ENCODE measurements at places on chromosomes 7 and 10.

DNA sequence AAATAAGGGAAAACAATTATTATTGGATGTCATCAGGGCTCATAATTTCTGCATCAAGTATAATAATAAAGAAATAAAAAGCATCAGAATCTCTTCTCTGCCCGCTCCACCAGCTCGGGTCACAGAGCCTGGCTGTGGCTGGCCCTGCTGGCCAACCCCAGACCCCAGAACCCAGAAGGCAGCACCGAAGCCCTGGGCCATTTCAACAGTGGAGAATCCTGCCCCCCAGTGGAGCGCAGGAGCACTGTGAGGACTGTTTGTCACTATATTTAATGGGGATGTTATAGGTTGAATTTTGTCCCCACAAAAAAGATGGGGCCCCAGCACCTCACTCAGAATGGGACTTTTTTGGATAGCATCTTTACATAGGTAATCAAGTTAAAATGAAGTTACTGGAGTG lies 27.3 kb downstream of the DENND11 start:
- no peak for DNase-seq

- DNase-seq: no peak
These were observed 56.1 kb downstream of the HIBADH start for GRCh38 chr7:27606270-27607209.

- no peak for DNase-seq
These were observed 79.2 kb downstream of the NEUROD6 start for GRCh38 chr7:31261341-31261740.

DNA sequence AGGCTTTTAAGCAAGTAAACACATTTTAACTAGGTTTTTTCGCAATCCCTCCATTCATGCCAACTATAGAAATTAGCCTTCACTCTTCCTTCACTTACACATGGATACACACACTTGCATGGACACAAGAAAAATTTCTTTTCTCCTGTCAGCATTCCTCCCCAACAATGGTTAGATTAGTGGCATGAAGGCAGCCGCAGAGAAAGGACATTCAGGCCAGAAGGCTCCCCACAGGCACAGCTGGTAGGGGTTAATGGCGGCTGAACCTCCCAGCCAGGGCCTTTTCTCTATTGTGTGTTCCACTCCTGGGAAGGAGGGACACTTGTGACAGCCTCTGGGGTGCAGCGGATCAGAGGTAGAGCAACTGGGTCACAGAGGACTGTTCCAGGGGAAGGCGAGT lies 255.0 kb upstream of the SP8 start:
- DNase-seq: no peak

- DNase-seq: no peak
These were observed 478.5 kb downstream of the KIF20B start for GRCh38 chr10:90179696-90180407.

DNA sequence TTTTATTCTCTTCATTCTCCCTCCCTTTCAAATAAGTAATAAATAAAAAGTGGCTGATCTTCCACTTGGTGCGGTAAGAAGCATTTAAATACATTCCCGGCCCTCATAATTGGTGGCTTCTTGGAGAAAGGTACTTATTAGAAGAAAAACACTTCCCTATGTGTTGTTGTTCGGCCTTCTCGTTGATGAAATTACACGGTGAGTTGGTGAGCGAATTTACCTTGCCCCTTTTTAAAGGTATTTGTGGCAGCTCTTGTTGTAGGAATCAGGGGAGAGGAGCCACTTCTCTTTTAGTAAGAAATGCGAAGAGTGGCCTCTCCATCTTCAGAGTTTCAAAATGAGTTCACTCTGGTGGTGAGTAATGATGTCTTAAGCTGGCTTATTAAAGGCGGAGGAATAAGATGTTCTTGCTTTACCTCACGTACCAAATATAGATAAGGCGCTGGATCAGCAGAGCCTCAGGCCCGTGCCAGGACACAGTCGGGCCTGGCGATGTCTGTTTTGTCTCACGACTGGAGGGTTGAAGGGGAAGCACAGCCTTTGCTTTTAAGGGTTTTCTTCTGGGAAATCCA lies 135.9 kb downstream of the CUX1 start:
- no peak for DNase-seq

GRCh38 chr10:14478201-14478600 lies 147.5 kb upstream of the FRMD4A start:
- no peak for DNase-seq

- DNase-seq: no peak
These were observed 58.5 kb upstream of the UBE3C start for GRCh38 chr7:157080111-157080730.

DNA sequence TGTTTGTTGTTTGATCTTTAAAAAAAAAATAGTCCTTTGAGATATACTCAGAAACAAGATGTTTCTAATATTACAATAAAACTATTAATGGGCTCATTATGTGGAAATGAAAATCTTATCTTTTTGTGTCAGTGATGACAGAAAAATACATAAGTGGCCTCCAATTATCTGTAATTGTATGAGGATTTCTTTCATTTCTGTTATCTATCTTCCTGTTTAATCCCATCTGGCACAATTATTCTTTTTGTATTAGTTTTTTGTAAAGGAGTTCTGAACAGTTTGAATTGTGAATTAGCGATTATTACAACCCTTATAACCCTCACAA lies 270.8 kb downstream of the BBS9 start:
- no peak for DNase-seq

DNA sequence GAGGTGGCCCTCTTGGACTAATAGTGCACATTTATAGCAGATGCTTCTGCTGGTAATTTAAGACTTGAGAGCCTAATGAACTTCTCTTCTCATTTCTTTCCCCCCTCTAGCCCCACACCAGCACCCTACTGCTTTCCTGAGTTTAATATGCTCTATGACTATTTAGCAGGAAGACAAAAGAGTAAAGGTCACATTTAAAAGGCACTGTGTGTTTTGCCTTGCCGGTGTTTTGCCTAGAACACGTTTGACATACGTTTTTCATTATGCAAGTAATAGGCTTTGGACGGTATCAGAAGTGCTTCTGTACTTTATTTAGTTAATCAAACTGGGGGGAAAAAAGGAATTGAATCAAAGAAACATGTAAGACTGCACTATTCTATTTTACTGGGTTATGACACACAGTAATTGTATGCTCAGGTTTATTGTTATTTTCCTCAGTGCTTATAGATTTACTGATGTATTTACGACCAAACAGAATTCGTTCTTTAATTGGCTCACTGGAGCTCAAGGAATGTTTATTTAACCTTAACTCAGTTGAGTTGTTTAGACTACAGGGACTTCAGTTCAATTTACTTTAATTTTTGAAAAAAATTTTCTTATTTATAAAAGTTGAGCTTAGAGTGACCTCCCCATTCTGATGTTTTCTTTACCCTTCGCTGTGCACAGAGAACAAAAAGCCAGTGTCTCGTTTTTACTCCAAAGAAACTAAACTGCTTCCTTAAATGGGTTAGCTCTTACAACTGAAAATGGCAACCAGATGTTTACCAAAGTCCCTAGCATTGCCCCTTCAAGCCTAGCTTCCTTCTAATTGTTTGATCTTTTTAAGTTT lies 35.4 kb downstream of the CPED1 start:
- no peak for DNase-seq

DNA sequence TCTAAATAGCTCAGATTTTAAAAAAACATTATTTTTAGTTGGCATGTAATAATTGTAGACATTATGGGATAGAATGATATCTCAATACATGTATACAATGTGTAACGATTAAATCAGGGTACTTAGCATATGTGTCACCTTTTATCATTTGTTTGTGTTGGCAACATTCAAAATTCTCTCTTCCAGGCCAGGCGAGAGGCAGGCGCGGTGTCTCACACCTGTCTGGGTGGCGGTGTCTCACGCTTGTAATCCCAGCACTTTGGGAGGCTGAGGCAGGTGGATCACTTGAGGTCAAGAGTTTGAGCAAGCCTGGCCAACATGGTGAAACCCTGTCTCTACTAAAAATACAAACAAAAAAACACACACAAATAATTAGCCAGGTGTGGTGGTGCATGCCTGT lies 151.7 kb downstream of the RTKN2 start:
- no peak for DNase-seq

DNA sequence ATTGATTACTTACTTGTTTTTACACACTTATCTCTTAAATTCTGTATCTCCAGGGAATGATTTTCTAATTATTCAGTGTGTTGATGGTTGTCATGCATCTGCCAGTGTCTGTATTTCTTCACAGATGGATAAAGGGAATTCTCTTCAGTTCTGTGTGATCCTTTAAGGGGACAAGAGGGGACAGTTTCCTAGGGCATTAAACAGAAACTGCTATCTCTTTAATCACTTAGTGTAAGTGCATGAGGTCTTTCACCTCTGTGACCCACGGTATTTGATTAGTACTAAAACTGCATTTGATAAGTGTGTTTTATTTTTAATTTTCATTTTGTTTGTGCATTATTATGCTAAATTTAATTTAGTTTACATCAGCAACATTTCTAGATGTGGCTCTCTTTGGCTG lies 26.6 kb upstream of the SEMA3D start:
- no peak for DNase-seq

DNA sequence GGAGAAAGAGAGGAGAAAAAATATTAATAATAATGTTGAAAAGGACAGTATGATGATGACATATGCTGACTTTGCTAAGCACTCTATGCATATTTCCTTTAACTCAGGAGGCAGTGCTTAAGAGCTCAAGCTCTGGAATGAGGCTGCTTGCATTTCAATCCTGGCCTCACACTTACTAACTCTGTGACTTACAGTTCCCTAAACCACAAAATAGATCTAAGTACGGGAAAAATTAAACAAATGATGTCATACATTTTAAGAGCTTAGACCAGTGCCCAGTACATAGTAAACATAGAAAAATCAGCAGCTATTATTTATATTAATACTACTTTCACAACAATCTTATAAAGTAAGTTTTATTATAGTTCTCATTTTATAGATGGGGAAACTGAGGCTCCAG lies 61.3 kb downstream of the GFRA1 start:
- DNase-seq: no peak

DNA sequence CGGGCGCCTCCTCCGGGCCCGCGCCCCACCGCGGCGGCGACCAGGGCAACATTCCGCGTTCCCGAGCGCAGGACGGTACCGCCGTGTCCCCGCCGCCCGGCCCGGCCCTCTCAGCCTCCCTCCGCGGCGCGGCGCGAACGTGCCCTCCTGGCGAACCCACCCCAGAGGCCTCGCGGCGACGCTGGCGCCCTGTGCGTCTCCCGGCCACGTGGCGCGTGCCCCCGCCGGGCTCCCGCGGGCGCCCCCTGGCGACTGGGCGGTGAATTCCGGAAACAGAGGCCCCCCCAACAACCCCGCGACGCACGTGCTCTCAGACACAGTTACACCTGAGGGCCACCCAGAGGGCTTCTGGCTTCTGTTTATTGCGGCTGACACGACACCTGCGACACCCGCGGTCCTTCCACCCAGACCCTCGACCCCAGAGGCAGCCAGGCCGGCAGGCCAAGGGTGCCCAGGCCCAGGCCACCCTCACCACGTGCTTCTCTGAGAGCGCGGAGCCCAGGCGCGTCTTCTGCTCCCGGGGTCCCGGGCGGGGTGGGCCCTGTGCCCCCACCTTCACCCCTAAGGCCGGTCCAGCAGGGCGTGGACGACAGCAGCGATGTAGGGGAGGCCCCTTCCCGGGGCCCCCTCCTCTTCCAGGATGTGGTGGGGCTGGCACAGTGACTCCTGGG lies at the start of gene SAP25:
Gene SAP25 (minus strand): TSS at position 210 of the 671 bp plus-strand sequence. CDS start 158 bp downstream, at position 52.
- DNase-seq: no peak

DNA sequence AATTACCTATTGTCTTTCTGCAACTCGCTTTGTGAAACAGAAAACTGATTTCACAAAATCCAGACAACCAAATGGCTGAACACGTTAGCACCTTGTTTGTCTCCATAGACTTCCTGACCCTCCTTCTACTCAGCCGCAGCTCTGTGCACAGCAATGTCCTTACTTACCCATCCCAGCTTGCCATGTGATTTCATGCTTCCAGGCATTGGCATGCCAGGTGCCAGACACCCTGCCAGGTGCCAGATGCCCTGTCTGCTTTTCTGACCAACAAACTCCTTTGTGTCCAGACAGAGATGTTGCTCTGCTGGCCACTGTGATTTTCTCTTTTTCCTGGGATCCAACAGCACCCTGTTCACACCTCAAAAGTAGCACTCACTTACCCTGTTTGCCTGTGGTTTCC lies 16.1 kb upstream of the FAM170B start:
- DNase-seq: no peak

Measured in effector memory CD8-positive, alpha-beta T cell (primary cell).